Naive thymus-derived CD4-positive, alpha-beta T cell (primary cell): ENCODE measurements at places on chromosomes 3 and 15.

DNA sequence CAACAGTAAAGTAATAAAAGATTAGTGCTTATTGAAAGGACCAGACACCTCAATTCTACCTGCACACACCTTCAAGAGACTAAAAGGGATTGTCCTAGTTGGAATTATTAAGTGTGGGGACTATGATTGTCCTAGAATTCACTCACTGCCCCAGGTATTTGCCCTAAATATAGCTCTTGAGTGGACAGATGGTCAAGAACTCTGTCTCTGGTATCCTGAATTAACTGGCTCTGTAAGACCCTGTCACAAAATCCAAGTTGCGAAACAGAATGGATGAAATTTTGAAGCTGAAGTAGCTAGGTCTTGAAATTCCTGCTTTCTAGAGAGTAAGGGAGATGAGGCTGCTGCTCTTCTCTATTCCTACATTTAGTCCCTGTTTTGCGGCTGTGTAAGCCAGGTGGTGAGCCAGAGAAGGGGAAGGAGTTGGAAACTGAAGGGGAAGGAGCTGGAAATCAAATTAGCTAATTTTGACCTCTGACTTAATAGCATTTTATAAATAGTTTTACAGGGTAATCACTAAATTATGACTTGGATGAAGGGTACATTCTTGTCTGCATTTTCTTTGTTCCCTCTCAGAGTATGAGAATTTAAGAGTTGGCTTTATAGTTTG lies 34.5 kb downstream of the KBTBD12 start:
- no peak for DNase-seq

DNA sequence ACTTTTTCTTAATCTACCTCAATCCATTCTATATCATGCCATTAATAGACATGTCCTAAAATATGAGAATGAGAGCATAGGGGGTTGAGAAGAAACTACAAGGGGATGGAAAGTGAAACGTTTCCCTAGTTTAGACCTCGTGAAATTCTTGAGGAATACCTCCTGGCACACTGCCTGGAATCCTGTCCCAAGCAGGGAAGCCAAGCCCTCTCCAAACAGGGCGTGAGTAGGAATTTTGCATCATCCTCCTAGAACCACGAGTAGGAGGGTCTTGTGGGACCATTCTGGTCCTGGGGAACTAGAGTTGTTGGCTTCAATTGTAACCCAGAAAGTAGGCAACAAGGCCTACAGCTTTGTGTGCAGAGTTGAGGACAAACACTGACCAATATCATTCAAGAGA lies 19.6 kb upstream of the C3orf80 start:
- DNase-seq, result no peak

GRCh38 chr15:57640930-57641682 lies 49.4 kb downstream of the MYZAP start:
- DNase-seq, result peak; percentile 21

- no peak for DNase-seq
Measured at GRCh38 chr3:193130576-193130975, 110.4 kb upstream of the PLAAT1 start.

DNA sequence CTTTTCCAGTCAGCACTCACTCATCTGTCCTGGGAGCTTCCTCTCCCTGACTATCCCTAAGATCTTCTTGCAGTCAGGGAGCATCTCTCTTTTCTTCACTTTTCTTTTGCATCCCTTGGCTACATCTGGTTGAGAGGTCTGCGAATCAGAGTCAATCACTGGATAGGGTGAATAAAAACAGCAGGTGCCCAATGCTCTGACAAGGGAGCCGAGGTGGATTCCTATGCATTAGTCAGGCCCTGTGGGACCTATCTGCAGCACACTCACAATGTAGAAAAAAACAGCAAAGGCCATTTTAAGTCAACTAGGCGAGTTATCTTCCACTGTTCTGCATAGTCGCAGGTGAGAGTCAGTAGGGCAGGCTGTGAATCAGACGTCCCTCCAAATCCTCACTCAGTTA lies 35.5 kb downstream of the DZIP1L start:
- DNase-seq, result no peak

DNA sequence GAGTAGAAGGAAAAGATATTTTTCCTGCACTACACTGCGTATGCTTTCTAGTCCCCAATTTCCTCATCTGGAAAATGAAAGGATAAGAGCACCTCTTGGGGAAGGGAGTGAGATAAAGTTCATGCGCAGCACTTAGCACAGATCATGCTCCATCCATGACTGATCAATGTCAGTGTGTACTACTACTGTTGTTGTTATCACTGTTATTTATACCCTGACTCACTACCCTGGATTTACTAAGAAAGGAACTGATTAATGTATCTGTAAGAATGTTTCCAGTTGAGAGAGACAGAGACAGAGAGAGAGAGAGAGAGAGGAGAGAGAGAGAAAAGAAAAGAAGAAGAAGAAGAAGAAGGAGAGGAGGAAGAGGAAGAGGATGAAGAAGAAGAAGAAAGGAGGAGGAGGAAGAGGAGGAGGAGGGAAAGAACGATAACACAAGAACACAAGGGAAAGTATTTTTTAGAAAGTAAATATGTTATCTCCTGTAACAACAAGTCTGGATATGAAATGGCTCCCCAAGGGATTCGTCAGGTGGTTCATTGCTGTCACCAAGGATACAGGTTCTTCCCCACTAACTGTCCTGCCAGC lies 212.2 kb upstream of the PROK2 start:
- no peak for DNase-seq

DNA sequence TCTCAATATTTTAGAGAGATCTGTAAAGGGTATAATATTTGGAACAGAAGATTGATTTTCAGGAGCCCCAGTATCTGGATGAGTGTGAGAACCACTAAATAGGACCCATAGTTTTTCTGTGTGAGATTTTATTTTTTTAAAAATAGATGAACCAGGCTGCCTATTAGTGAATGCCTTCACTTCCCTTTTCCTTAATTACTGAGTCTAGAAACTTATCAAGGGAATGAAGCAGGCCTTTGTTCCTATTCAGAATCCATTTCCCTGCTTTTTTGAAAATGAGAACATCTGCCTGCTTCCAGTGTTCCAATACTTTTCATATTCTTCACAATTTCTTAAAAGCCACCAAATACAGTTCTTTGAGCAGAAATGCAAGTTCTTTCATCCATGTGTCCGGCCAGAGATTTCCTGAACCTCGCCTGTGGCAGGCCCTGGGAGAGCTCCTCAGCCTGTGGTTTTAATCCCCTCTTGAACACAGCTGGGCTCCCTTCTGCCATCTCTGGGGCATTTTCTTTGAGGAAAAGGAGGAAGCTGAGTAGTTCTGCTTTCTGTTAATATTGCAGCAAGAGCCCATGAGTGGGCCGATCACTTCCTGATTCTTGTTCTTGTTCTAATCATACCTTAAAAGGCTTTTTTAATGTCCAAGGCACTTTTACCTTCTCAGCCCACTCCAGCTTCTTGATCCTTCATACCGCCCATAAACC lies 4.7 kb downstream of the EHD4 start:
- DNase-seq, result no peak

DNA sequence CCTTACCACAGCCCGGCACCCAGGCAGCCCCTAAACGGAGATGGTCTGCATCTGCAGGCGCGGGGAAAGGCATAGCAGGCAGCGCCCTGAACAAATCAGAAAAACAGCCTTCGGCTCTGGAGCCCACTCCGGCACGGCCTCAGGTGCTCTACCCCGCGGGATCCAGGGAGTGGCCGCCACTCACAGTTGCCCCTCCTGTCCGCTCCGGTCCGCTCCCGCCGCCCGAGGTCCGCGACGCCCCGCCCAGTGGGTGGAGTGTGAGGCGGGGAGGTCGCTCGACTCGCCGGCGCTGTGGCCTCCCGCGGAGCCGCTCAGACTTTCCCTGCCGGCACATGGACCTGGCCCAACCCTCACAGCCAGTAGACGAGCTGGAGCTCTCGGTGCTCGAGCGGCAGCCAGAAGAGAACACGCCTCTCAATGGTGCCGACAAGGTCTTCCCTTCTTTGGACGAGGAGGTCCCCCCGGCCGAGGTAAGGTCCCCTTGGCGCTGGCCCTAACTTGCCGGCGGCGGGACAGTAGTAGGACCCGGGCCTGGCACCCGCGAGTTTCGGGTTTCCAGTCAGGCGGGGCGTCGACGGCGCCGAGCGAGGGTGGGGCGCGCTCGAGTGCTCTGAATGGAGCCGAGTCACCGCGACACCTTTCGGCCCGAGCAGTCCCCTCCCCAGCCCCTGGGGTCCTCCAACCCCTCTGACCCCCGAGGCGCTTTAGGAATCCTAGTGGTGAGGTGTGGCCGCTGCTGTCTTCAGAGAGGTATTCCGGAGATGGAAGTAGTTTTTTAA lies at the start of gene C3orf52:
Gene C3orf52, plus strand, starts transcription at position 314 of the 779 bp plus-strand sequence. Its CDS starts 19 bp downstream, at position 333.
- peak; percentile 49 for DNase-seq

DNA sequence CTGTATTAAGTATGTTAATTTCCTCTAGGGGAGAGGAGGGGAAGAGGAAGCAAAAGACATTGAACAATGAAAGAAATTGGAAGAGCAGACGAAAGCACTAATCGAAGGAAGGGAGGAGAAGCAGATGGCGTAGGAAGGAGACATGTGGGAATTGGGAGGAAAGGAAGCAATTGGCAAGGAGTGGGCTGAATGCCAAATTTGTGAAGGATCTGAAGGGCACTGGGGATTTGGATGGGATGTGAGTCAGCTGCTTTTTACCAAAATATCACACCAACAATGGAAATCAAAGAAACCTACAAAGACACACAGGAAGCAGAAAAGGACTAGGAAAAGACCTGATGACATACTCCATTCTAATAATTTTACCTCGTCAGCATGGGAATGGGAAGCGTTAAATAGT lies 1029.8 kb downstream of the ROBO1 start:
- no peak for DNase-seq

DNA sequence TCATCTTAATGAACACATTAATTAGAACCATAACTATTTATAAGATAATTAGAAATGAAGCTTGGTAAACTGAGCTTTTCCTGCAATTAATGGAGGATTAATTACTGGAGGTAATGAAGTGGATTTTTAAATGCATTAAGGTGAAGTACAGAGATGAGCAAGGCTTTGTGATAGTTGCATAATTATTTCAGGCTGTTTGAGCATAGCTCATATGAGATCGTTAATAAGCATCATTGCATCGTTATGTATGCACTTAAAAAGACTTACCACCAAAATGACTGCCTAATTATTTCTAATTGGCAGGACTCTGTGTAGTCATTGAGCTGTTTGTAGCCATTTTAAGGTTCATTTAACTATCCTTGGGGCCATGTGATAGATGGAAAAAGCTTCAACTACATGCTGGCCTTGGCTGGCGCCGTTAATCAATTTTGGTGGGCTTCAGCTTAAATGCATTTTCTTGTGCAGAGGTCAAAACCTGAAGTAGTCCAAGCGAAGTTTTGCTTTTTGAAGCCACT lies 55.3 kb downstream of the RSRC1 start:
- no peak for DNase-seq

GRCh38 chr15:72312605-72313447 lies 7.1 kb downstream of the CELF6 start:
- peak; percentile 38 for DNase-seq

- DNase-seq, result no peak
Measured at GRCh38 chr3:23219552-23219951, 16.4 kb downstream of the UBE2E2 start.

DNA sequence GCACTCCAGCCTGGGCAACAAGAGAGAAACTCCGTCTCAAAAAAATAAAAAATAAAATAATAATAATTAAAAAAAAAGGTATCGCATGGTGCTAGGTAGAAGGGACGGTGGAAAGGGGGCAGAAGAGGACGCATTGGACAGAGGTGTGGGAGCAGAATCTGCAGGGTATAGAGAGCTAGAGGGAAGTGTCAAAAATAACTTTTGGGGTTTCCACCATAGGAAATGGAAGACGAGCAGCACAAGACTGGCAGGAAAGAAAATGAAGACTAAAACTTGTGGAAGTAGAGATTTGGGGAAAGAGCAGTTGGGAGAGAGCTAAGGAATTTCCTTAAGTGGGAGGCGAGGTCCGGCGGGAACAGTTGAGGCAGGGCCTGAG lies 585 bp upstream of the MKRN2 start:
- no peak for DNase-seq

GRCh38 chr3:80040067-80040466 lies 272.3 kb upstream of the ROBO1 start:
- DNase-seq, result no peak

DNA sequence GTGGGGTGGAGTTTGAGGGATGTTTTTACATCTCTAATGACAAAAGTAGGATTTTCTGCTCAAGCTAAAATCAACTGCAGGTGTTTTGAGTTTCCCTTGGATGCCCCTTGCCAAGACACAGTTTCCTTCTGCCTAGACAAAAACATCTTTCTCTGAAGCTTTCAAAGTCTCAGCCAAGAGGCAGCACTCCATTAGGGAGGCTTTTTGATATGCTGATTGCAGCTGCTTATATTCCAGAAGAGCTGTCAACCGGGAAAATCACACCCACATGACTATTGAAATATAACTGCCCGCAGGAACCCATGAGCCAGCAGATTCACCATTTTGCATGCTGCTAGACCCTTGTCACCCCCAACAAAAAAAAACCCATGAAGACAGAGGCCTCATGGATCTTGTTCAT lies 27.5 kb upstream of the ZNF148 start:
- no peak for DNase-seq

- no peak for DNase-seq
Measured at GRCh38 chr3:178436773-178437172, 99.5 kb upstream of the KCNMB2 start.

DNA sequence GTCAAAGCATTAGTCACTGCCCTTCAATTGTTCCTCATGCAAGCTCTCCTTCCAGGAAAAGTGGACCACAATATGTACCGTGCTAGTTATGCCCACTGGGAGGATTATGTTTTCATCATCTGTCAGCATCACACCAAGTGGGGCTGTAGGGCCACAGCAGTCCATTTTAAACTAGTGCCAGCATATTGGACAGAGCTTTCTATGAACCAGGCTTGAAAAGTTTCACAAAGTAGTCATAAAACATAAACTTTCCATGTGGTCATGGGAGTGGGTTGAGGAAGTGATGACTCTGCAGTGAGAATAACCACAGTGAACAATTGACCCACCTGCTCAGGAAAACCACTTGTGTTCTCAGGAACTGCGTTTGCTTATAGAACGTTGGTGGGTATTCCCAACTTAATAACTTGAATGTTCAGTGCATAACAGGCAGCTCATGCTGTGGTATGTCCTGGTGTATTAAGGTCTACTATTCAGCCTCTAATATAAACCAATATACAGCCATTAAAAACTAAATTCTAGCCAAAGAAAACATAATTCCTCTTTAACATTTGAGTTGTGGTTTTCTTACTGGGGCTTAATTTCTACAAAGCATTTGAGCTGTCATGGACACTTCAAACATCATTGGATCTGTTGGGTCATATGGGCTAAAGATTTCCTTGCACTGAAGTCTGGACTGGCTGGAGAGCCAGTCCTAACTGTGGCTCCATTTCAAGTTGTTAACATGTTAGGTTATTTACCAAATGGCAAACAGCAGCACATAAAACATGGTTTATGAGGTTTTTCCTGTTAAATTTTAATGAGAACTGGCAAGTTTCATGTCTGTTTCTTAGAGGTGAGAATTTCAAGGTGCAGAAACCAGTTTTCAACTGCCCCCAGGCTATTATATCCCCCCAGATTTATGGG lies 274.1 kb downstream of the OTOL1 start:
- DNase-seq, result no peak
